ENCODE measurements at places on chromosomes 16 and 17.

- DNase-seq = no peak
Measured at GRCh38 chr16:85955566-85955965, 56.6 kb downstream of the IRF8 start.

DNA sequence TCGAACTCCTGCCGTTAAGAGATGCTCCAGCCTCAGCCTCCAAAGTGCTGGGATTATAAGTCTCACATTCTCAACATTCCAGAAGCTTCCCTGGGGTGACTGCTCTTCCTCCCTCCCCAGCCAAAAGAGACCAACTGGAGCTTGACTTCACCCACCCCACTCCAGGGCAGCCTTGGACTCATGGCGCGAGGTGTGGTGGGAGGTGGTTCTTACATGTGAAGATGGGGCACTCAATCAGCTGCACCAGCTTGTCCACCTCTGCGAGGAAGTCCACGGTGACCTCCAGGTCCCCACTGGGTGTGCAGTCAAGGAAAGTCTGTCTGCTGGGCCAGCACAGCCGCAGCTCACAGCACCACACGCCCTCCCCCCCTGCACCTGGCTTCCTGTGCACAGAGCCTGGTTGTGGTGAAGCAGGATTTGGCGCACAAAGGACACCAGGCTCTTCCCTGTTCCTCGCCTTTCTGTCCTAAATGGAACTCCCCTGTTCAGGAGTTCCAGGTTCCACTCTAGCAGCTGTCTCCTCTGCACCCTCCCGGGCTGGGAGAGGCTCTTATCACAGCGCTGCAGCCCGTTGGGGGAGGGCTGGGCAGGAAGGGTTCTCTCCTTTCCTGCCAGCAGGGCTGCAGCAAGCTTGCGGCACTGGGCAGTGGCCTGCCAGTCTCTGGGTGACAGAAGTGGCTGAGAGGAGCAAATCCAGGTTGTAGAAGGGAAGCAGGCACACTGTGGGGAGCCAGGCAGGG is 9.6 kb upstream of the MTSS2 start:
- DNase-seq = no peak

GRCh38 chr17:31596382-31597323 is 205.2 kb downstream of the RAB11FIP4 start:
- DNase-seq = no peak

DNA sequence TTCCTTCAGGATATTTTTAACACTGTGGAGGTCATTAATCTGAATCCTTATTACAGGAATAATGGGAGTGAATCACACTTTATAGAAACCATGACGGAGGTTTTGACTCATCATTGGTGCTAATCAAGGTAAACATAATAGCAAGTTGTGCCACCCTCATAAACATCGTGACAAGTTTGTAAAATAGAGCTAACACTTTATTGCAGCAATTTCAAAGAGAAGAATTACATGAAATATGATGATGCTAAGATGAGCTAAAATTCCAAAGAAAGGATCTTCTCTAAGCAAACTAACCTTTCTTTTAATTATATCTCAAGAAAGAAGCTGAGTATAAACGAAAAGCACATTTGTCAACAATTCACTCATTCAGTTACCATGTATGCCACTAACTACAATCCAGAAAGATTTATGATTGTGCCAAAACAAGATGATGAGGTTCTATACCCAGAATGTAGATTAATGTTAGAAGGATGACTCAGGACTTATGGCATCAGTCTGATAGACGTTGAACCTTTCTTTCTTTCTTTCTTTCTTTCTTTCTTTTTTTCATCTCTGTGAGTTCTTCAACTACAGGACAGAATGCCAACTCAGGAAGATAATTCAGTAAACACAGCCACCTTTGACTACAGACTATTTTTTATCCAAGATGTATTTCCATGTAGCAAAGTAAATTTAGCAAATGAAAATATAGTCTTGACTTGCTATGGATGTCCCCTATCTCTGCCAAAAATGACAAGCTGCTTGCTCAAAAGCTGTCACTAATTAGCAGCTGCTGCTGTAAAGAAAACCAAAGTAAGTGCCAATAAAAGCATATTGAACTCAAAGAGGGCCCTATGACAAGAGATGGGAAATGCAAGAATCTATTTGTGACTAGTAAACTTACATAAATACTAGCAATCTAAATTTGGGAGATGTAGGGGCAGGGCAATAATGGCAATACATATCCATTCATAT is 23.3 kb downstream of the STAT5B start:
- no peak for DNase-seq

DNA sequence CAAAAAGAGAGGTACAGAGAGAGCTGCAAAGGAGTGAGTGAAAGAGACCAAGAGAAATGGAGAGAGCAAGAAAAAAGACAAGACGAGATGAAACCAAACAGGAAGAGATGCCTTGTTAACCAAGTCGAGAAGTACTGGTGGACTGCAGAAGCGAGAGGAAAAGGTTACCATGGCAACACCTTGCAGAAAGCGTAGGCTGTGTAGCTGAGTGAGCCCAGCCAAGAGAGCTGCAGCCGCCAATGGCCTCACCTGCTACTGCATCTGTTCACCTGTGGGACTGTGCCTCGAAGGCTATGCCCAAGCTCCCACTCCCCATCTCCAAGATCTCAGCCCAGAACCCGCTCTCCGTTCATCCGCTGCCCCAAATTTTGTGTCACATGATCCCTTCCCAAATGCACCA is 161.3 kb downstream of the SLC39A11 start:
- no peak for DNase-seq

Data from activated CD8-positive, alpha-beta memory T cell treated with anti-CD3 and anti-CD28 coated beads, Interleukin-2, amount 50 U/mL, for 4 hours (primary cell).